Activated CD4-positive, alpha-beta memory T cell treated with anti-CD3 and anti-CD28 coated beads for 36 hours (primary cell): ENCODE measurements at places on chromosomes 2 and 18.

GRCh38 chr2:30261695-30262211 is 30.4 kb downstream of the LBH start:
- DNase-seq = no peak

- DNase-seq = no peak
Observed at GRCh38 chr2:195164930-195165329, 492.1 kb upstream of the SLC39A10 start.

DNA sequence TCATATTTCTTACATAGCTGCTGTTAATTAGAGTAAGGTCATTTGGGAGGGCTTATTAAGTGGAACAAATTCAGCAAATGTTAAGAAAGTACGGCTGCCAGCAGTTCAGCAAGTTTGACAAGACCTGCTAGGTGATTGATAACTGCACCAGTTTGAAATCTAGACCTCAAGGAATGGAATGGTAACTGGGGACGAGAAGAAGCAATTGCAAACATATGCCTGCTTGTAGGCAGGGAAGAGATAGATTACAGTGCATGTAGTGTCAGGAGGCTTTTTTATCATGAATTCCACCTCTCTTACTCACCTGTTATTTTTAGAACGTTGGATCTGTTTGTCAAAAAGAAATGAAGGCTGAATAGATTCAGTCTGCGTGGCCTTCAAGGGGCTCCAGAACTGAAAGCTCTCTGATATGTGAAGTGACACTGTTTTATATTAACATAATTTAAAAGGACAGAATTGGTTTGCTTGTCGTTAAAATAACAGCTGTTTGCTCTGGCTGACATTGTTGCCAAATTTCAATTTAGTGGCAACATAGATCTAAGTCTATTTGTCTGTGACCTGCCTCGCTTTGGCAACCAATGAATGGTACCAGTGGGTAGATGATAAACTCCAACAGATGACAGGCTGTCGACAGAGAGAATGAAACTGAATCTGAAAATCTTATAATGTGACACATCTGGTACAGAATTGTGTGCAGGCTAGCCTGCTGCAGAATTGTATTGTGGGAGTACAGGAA is 199.3 kb downstream of the ZNF407 start:
- DNase-seq = peak; percentile 20

GRCh38 chr2:137865954-137866540 is 98.2 kb upstream of the HNMT start:
- peak; percentile 65 for DNase-seq

DNA sequence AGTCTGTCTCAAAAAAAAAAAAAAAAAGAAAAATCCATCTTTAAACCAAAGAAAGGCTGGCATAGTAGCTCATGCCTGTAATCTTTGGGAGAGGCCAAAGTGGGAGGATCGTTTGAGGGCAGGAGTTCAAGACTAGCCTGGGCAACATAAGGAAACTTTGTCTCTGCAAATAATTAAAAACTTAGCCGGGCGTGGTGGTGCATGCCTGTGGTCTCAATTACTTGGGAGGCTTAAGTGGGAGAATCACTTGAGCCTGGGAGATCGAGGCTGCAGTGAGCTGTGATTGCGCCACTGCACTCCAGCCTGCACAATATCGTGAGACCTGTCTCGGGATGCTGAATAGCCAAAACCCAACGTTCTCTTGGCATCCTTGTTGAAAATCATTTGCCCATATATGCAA is 6.1 kb downstream of the CNOT11 start:
- DNase-seq = no peak

GRCh38 chr2:133092571-133092970 is 422.6 kb upstream of the LYPD1 start:
- no peak for DNase-seq

- peak; percentile 85 for DNase-seq
Observed at GRCh38 chr18:54828281-54828881, at the start of gene RAB27B. Gene RAB27B (plus strand): TSS chr18:54828477. CDS start chr18:54877586, 49,109 bp downstream.

DNA sequence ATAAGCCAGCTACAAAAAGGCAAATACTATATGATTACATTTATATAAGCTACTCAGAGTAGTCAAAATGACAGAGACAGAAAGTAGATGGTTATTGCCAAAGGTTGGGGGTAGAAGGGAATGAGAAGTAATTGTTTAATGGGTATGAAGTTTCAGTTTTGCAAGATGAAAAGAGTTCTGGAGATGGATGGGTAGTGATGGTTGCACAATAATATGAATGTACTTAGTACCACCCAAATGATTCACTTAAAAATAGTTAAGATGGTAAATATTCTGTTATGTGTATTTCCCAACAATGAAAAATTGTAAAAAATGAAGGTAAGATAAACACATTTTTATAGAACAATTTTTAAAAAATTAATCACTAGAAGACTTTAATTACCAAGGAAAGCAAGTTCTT is 448.4 kb downstream of the ADCYAP1 start:
- no peak for DNase-seq

DNA sequence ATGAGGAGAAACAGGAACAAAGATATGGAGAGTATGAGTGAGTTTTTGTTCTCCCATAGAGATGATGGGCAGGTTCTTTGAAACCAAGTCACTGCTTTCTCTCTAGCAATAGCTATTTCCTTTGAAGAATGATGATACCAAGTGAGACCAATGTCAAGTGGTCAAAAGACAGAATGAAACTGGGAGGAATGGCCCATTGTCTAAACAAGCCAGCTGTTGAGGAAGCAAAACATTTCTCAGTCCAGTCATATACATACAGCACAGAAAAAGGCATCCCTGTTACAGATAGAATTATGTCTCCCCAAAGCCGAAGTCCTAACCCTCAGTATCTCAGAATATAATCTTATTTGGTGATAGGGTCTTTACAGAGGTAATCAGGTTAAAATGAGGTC is 66.1 kb upstream of the EPC2 start:
- DNase-seq = no peak

GRCh38 chr18:9547782-9548181 is 66.6 kb downstream of the PPP4R1 start:
- DNase-seq = no peak

DNA sequence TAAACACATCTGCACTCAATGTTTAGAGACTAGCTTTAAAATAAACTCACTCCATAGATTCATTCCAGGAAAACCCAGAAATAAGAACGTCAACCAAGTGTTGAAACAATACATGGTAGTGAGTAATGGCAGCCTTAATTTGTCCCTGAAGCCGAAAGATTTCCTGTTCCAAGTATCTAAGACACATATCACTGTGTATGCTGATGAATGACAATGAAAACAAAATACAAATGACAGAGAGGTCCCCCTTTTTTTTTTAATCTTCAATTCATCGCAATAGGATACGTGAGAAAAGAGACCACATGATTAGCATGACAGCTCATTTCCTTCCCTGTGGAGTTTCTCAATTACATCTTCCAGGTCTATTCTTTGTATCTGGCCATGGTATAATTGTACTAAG is 160.5 kb upstream of the STK17B start:
- DNase-seq = no peak

DNA sequence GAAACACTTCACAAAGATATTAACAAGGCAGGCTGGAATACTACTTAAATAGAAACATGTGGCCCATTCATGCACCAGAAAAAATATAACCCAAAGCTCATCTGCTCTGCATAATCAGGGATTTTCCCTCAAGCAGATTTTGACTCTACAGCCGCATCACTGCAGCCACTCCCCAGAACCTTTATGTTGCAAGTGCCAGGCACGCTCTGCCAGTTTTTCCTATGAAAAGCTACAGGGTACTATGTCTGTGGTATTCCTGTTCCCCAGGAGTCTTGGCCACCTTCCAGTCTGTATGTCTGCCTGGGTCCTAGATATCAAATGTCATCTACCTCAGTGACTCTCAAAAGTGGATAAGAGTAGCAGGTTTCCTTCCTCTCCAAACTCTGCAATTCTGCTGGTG is 3.8 kb downstream of the COA5 start:
- DNase-seq = no peak

DNA sequence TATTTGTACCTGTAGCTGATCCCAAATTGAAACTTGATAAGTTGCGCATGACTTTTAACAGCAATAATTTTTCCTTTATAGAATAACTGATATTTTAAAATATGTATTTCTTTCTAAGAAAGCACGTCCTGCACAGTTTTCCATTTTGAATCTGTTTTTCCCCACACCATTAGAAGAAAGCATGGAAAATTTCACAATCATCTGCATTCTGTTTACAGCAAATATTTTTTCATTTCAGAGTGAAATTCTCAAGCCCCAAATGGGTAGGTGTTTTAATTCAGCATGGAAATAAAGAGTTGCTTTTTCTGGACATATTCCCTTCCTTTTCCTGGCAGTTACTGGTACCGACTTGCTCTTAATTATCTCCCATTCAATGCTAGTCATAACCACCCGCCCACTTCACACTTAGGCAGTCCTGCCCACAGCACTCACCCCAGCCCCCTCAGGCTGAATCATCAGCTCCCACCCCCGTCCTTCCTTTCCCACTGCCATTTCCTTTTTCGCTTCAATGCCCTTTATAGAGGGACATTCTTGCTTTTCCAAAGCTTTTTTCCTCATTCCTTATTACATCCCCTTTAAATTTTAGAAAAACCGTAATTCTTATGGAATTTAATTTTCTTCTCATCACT is 89.2 kb upstream of the GLS start:
- peak; percentile 73 for DNase-seq

- no peak for DNase-seq
Observed at GRCh38 chr2:240840435-240841060, 20.5 kb upstream of the KIF1A start.

DNA sequence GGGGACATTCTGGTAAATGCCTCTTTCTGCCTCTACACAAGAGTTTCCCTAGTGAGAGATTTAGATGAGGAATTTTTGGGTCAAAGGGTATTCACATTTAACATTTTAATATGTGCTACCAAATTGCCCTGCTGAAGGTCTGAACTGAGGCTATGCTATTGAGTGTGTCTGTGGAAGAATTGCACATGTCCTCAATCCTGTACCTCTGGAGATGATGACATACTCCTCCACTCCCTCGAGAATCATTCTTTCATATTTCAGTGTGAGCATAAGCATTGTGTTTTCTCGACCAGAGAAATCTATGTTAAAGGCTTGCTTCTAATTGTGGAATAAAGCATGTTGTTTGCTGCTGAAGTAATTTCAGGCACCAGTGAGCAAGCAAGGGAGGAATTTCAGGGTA is 110.5 kb downstream of the TSN start:
- no peak for DNase-seq

- no peak for DNase-seq
Observed at GRCh38 chr18:58878640-58879039, 14.0 kb downstream of the ZNF532 start.
